ENCODE measurements at places on chromosomes 7 and 10.
A peak's percentile ranks its signal among the peaks of the same experiment; 100 is the strongest.

- no peak for DNase-seq
These were observed 51.8 kb upstream of the ADGRA1 start for GRCh38 chr10:133035952-133036351.

DNA sequence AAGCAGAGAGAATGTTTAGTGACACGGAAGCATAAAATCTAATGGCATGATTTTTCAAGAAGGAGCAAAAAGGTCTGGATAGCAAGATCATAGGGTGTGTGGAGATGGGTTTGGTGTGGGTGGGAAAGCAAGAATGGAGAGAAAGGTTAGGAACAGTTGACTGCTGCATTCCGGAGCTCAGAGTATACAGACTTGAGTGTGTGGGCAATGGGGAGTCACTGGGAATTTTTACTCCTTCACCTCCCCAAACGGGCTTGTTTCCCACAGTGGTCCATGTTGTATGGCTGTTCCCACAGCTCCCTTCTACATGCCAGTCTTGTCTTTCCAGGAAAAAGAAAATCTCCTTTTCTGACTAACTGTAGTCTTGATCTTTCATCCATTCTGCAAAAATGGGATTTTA is 122.1 kb downstream of the CDK6 start:
- DNase-seq: no peak

GRCh38 chr10:121900443-121901174 is 27.2 kb downstream of the ATE1 start:
- peak; percentile 43 for DNase-seq

DNA sequence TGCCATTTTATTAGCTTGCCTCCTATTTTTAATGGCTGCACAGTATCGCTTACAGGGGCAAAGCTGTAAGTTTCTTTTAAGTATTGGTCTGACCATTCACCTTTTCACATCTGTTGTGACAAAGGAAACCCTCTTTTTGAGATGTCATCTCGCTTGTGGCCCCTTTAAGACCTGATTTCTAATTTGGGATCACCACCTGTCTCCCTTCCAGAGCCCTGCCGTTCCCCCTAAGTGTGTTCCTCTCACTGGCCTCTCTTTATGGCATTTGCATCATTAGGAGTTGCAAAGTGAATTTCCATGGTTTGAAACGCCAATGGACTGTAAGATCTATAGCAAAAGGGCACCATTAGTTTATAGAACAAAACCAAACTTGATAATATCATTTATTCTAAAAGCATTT is 1.4 kb downstream of the EPDR1 start:
- no peak for DNase-seq

DNA sequence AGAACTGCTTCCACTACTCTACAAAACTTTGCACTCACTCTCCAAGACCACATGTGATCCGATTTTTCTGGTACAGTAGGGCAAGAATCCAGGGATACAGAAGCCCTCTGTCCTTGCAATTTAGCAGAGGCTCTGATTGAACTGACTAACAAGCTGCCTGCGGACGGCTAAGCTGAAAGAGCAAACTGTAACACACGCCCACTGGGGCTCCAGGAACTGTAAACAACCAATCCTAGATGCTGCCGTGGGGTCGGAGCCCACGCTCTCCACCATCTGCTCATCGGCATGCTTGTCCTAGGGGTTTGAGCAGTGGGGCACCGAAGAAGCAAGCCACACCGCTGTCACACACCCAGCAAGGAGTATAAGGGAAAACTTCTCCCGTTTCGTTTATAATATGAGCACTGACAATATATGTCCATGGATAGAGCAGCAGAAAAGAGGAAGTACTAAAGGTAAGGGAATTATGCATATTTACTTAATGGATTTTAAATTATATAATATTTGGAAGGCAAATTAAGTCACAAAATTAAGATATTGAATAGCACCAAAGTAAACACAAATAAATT is 634.4 kb upstream of the POT1 start:
- DNase-seq: no peak

DNA sequence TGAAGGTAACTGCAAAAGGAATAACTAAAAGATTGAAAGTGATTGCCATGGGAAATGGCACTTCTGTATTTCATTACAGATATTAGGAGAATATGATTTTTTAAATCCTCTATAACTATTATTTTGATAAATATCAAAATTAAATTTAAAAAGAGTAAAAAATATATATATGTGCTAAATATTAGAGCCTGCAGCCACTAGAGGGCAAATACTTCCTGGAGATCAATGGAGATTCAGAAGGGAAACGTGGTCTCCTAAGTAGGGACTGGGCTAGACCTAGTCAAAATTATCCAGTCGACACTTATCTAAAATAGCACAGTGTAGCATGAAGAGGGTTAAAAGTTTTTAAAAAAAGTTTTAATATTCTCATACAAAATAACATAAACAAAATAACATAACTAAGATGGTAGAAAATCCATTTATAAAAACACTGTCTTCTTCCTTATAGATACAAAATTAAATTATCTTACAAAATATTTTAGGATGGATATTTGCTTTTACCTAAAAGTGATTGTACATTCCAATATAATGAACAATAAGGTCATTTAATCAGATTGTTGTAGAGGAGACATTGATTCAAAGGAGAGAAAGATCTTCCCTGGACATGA is 434.3 kb downstream of the MDFIC start:
- DNase-seq: no peak

DNA sequence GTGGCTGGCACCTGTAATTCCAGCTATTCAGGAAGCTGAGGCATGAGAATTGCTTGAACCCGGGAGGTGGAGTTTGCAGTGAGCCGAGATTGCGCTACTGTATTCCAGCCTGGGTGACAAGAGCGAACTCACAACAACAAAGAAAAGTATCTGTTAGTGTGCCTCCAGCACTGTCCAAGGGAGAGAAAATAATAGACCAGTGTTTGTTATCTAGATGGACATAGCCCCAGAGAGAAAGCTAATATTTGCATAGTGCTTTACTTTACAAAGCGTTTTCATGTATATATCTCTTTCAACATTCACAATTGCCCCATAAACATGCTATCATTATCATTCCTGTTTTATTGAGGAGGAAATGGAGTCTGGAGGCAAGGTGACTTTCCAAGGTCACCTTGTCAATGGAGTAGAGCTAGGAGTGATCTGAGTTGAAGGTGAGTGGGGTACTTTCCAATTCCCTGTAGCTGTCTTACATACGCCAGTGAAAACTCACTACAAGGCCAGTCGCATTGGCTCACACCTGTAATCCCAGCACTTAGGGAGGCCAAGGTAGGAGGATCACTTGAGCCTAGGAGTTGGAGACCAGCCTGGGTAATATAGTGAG is 49.7 kb upstream of the KIF5B start:
- DNase-seq: no peak
